ENCODE measurements at places on chromosomes 6 and 20.

DNA sequence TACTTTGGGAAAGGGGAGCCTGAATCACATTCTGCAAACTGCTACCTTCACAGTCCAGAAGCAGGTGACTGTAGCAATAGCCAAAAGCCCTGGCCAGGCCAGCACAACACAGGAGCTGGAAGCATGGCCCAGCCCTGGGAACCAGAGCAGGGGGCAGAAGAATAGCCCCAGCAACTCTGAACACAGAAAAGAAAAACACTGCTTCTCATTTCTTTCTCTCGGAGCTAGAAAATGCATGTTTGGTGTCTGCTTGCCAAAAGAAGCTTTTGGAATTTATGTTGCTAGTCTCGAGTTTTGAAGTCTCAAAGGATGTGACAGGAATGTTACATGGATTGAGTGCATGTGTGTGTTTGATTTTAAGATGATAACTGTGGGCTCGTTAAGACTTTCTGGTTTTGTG, 79.8 kb upstream of the SCAF8 start:
- DNase-seq: no peak

DNA sequence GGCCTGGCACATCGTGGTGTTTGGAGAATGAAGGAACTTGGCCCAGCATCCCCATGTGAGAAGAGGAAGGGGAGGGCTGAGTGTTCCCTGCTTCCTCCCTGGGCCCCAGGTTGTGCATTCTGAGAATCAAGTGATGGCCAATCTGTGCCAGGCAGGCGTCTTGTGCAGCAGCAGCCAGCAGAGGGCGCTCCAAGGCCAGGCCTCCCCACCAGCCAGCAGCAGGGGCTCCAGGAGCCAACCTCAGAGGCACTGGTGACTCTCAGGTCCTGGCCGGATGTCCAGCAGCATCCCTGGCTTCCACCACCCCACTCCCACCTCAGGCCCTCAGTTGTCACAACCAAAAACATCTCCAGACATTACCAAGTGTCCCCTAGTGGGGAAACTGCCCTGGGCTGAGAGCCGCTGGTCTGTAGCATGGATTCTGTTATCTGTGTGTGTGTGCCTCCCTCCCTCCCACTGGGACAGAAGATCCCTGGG, 192.0 kb downstream of the PREX1 start:
- peak; percentile 46 for DNase-seq

GRCh38 chr20:3869839-3870634, 19.1 kb upstream of the PANK2 start:
- no peak for DNase-seq

DNA sequence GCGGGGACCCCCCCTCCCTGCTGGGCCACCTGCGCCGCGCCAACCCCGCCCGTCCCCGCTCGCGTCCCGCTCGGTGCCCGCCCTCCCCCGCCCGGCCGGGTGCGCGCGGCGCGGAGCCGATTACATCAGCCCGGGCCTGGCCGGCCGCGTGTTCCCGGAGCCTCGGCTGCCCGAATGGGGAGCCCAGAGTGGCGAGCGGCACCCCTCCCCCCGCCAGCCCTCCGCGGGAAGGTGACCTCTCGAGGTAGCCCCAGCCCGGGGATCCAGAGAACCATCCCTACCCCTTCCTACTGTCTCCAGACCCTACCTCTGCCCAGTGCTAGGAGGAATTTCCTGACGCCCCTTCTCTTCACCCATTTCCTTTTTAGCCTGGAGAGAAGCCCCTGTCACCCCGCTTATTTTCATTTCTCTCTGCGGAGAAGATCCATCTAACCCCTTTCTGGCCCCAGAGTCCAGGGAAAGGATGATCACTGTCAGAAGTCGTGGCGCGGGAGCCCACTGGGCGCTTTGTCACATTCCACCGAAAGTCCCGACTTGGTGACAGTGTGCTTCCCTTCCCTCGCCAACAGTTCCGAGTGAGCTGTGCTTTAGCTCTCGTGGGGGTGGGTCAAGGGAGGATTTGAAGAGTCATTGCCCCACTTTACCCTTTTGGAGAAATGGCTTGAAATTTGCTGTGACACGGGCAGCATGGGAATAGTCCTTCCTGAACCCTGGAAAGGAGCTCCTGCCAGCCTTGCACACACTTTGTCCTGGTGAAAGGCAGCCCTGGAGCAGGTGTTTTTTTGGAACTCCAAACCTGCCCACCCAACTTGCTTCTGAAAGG, 2.1 kb downstream of the VEGFA start:
- DNase-seq: no peak

DNA sequence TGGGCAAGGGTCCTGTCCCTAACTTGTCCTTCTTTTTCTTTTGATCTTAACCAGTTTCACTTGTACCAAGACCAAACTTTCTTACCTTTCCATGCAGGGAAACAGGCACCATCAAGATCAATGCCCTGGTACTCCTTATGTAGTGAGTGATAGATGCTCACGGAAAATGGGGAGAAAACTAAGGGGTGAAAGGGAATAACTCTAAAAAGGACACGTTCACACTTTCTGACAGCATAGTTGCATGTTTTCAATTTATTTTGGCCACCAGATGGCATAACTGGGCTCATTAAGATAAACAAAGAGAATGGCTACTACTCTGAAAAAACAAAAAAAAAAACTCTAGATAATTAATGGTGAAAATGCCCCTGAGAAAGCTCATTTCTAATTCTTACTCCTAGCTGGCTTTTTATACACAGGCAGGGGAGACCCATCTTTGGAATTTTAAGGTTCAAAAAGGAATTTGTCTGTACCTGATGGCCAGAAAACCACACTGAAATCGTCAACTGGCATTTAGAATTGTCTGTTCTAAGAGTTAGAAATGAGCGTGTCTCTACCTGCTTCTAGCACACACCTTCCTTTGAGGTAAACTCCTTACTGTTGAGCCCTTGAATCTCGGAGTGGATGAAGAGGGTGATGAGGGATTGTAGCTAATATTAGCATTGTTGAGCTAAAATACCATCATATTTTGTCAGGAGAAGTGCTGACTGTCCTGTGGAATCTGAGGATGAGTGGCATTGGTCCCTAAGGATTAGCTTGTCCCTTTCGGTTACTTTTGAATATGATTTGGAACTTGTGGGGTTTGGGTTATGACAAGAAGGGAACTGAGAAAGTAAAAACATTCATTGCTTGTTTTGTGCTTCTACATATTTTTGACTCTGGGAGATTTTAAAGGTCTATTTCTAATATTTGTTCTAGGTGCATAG, 62.2 kb upstream of the DDR1 start:
- no peak for DNase-seq

All from stimulated activated CD4-positive, alpha-beta T cell treated with anti-CD3 and anti-CD28 coated beads, Interleukin-1b, Interleukin-23, amount 100 ng/mL, for 1 hour (primary cell).